ENCODE measurements at places on chromosomes 7 and 10.

GRCh38 chr10:100174699-100175677 lies 10.8 kb downstream of the ERLIN1 start:
- DNase-seq, result no peak

GRCh38 chr10:29554660-29555059 lies 80.1 kb downstream of the SVIL start:
- DNase-seq, result no peak

DNA sequence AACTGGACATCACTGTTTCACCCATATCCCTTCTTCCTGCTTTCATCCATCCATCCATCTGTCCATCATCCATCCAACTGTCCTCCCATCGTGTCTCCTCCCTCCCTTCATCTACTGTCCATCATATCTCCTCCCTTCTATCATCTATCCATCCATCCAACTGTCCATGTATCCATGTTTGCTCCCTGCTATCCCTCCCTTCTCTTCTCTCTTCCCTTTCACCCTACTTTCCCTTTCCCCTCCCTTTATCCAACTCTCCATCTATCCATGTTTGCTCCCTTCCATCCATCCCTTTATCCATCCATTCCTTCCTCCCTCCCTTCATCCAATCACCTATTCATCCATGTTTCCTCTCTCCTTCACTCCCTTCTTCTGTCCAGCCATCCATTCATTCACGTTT lies 92.6 kb upstream of the CTBP2 start:
- no peak for DNase-seq

DNA sequence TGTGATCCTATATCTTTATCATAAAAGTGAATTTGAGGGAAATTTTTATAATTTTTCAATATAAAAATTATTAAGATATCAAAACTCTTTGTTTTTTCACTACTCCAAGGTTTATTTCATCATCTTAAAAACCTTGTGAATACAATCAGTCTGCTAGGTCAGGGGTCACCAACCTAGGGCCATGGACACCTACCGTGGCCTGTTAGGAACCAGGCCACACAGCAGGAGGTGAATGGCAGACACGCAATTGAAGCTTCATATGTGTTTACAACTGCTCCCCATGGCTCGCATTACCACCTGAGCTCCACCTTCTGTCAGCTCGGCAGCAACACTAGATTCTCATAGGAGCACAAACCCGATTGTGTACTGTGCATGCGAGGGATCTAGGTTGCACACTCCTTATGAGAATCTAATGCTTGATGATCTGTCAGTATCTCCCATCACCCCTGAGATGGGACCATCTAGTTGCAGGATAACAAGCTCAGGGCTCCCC lies 271.2 kb upstream of the C7orf33 start:
- DNase-seq, result no peak

DNA sequence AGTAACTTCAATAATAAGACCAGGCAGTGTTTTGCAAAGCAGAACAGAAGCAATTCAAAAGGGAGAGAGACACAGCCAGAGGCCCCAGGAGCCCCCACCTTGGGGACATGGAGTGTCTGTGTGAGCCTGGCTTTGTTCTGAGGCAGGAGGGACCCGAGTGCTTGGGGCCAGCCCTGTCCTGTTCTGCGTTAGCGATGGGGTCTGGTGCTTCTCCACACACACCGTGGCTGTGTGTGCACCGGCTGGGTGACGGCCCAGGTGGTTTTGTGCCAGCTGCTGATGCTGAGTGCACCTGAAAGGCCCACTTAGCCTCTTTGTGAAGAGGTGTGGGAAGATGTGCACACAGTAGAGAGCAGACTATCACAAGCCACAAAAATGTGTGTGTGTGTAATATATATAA lies 468.9 kb downstream of the DNAJB6 start:
- DNase-seq, result no peak

- peak; percentile 74 for DNase-seq
These were observed 40.9 kb upstream of the MET start for GRCh38 chr7:116630932-116631671.

DNA sequence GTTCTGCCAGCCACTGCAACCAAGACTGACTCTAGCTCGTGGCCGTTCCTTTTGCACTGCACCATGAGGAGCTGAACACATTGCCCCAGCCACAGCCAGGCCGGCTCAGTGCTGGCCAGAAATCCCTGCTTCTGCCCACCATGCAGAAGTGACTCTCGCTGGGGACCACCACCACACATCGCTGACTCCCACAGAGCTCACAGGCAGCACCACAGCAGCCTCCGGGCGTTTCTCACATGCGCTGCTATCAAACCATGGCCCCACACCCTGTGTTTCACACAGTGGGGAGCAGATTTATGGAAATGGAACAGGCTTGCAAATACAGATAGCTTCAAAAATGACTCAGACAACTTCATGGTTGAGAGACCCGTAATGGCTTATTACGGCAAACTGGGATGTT lies 15.4 kb upstream of the SDK1 start:
- DNase-seq, result no peak

- no peak for DNase-seq
These were observed 35.6 kb downstream of the YKT6 start for GRCh38 chr7:44236333-44236728.

DNA sequence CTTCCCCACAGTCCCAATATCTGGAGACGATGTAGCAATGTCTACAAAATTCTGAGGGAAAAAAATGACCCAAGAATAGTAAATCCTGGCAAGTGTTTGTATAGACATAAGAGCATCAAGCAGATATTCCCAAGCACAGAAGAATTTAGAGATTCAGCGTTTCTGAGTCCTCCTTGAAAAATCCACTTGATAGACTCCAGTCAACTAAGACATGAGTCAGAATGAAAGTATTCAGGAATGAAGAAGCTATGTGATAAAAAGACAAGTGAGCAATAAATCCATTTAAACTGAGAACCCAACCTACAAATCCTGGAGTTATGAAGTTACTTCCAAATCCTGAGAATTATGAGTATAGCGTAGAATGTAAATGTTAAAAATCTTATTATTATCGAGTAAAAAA lies 86.1 kb upstream of the NPY start:
- DNase-seq, result no peak

DNA sequence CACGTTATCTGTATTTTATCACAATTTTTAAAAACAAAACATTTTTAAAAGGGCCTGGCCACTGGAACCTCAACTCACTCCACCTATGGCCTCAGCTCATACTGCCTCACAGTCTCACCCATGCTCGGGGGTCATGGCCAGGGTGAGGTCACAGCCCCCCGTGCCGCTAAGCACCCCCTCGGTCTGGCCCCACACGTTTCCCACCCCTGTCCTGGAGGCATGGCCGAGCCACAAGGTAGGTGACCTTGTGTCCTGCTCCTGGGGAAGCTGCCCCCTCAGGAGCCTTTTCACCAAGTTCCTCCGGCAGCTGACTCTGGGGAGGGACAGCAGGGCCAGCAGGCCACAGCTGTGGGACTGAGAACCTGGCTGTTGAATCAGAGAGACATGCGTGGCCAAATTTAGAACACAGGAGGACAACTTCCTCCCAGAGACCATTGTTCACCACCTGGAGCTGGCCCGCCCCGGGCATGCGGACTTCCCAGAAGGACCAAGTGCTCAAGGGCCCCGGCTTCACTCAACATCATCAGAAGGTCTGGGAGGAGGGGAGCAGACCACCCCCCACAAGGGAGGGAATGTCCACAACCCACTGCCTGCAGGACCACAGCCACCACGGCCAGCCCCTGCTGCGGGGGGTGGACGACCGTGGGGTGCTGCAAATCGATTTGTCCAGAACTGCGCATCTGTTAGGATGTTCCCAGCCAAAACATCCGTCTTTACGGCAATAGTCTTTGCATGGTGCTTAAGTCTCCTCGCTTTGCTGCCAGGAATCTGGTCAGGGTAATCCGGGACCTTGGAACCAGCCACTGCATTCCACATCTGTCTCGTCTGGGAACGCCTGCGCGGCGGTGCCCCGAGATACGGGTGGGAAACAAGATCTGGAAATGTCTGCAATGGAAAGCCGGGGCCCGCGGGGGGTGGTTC lies 48.6 kb upstream of the PDGFA start:
- DNase-seq, result no peak

- no peak for DNase-seq
These were observed 33.1 kb downstream of the GLRX3 start for GRCh38 chr10:130169136-130169859.

- no peak for DNase-seq
These were observed 201.5 kb downstream of the CDK14 start for GRCh38 chr7:90797596-90797995.

DNA sequence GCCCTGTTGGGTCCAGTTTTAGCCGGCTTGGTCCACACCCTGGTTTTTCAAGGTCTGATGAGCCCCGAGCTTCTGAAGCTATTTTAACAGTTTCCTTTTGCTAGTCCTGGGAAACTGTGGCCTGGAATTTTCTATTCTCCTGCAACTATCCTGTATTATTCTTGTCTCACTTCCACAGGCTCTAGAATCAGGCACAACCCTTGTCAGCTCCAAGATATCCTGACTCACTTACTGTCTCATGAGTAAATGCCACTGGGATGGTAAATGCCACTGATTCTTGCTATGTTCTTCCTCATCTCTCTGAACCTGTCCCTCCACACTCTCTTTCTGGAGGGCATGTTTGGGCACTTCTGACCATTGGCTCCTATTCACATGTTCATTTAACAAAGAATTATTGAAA lies 611.5 kb upstream of the IGFBP3 start:
- no peak for DNase-seq

- DNase-seq, result peak; percentile 46
These were observed 11.8 kb downstream of the TTYH3 start for GRCh38 chr7:2643386-2644219.

- DNase-seq, result no peak
These were observed 105.2 kb downstream of the TCERG1L start for GRCh38 chr10:131206111-131206995.

DNA sequence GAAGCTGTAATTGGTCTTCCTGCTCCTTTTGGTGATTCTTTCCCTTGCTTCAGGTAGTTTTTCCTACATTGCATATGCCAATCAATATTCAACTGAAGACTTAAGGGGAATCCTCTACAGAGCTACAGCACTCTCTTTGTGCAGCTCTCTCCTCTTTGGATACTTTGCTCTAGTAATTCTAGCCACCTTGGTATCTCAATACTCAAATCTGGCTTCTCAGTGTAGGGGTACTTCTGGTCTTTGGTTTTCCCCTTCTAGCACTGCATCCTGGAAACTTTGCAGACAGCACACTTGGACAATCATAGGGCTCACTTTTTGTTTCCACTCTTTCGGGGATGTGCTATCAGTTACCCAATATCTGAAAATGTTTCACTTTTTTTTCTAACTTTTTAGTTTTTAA lies 9.9 kb downstream of the PHTF2 start:
- no peak for DNase-seq

GRCh38 chr10:54650547-54650946 lies 150.5 kb downstream of the PCDH15 start:
- no peak for DNase-seq

GRCh38 chr10:74518061-74518460 lies 308.3 kb upstream of the KAT6B start:
- DNase-seq, result no peak

DNA sequence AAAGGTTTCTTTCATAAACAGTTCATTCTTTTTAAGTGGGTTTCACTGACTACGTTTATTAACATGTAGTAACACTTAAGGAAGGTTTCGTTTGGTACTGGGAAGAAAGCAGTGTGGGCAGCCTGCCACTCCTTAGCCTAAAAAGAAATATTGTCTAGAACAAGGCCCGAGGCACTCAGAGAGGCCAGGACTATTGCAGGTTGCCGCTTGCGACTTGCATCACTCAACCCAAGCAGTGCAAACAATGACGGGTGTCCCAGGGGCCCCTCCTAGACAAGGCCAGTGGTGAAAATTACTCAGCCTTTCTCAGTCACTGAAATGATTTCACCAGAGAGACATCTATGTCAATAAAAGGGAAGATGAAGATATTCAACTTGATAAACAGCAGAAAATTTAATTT lies 243.9 kb downstream of the SNX13 start:
- DNase-seq, result peak; percentile 68

GRCh38 chr7:78412216-78412858 lies 613.8 kb downstream of the PHTF2 start:
- DNase-seq, result no peak

- DNase-seq, result no peak
These were observed 569.5 kb downstream of the TYW1 start for GRCh38 chr7:67566101-67566500.

- peak; percentile 42 for DNase-seq
These were observed 161.6 kb downstream of the PKD1L1 start for GRCh38 chr7:47786557-47787248.

DNA sequence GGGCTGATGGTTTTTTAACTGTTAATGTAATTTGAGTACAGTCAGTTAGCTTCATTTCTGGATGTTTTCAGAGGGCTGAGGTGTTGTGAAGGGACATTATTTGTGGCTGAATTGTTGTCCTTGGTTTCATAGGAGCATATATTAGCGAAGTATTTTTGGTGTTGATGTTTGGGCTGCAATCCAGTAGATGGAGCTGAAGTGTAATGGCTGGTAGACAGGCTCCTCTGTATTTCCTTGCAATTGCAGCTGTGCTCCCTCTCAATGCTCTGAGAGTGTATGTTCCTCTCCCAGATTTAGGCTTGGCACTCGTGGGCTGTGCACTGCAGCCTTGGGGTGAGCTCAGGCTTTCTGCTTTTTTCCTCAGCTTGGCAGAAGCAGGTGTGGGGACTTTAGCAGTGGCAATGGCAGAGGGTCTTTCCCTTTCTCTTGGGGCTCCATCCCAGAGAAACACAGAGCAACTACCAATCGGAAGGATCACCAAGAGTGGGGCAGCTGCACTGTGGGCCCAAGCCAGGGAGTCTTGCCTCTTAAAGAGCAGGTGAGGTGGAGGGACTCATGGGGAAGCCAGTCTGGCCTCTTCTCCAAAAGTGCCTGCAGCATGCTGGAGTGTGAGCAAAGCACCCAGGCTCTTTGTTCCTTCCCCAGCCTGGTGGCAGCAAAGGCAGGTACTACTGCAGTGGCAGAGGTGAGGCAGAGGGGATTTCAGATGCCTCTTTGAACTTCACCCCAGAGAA lies 544.4 kb downstream of the SH2D4B start:
- peak; percentile 6 for DNase-seq

GRCh38 chr7:155862123-155862892 lies 50.0 kb upstream of the SHH start:
- no peak for DNase-seq

- peak; percentile 15 for DNase-seq
These were observed 24.5 kb downstream of the TAS2R16 start for GRCh38 chr7:122970740-122971725.

DNA sequence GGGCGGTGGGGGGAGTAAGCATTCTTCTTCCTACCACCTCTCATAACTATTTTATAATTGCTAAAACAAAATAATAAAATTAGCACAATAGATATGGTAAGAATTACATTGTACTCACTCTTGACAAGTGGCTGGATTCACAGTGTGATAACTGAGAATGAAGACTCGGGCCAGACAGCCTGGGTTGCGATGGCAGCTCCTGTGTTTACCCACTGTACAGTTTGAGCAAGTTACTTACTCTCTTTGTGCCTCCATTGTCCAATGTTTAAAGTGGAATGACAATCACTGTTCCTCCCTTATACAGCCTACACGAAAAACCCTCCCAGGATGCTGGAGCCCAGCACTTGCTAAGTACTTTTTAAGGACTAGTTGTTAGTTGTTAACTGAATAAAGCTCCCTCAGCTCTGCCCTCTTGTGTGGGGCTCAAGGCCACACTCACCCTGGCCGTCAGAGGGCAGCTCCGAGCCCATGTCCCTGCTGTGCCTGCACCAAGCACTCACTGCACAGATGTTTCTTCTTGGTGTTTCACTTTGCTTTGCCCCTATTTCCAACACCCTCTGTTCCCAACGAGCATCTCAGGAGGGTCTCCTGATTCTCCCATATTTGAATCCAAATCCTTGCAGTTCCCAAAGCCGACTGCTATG lies 56.4 kb upstream of the NPS start:
- DNase-seq, result no peak

Data from T47D (cell line).